IPS DF 6.9 (cell line): ENCODE measurements at places on chromosomes 6 and 20.
A peak's percentile ranks its signal among the peaks of the same experiment; 100 is the strongest.

GRCh38 chr20:1417273-1417672, 24.4 kb upstream of the FKBP1A start:
- DNase-seq: no peak

DNA sequence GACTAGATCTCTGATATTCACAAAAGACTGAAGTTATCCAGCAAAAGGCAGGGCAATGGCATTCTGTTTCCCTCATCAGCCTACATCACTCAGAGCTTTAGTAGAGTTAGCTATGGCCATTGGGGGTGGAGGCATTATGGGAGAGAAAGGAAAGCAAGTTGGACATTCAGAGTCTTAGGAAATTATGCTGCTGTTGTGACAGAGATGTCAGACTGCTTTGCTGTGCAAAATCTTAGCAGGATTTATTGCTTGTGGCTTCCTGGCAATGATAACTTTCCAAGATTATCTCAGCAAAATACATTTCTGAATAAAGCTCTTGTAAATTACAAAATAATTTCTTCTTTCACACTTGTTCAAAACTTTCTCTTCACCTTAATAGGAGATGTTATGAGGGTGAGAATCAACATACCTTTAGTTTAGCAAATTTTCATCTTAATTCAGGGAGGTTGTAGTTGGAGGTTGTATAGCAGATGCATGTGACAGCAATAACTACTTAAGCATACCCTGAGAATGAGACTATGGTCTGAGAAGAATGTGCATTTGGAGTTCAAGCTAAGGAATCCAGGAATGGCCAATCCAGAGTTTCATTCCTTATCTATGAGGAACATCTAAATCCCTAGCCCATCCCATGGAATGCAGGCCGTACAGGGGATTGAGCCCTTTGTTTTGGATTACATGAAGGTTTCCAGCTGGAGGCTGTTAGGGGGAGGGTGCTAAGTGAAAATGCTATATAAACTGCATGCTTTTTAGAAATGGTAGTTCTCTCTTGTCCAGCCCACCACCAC, 179.8 kb downstream of the HAO1 start:
- no peak for DNase-seq

DNA sequence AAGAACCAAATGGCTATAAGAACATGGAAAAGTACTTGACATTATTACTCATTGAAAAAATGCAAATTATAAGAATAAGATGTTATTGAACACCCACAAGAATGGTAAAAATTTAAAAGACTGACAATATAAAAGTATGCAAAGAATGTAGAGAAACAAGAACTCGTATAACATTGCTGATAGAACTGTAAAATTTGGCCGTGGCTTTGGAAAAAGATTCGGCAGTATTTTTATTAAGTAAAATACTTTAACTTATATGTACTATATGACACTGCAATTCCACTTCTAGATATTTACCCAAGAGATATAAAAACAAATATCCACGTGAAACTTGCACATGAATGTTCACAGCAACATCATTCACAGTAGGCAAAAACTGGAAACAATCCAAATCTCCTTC, 239.2 kb downstream of the TPBG start:
- DNase-seq: no peak

- no peak for DNase-seq
These were observed 291.7 kb downstream of the SLC35F1 start for GRCh38 chr6:118198746-118199145.

DNA sequence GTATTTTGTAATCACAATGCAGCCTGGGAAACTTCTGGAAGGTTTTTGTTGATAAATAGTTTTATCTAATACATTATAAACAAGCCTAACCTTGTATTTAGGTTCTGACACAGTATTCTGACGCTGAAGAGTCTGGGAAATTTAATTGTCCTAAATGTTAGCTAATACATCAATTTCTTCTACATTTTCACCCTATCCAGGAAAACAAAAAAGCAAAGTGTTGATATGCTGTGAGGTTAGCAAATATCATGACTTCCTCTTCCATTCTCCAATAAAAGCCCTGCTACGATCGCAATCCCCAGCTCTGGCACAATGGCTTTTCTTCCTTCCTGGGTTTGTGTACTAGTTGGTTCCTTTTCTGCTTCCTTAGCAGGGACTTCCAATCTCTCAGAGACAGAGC, at the start of gene C6orf58:
Gene C6orf58, plus strand, starts transcription at position 301 of the 400 bp plus-strand sequence. Its CDS starts 12 bp downstream, at position 313.
- DNase-seq: no peak

DNA sequence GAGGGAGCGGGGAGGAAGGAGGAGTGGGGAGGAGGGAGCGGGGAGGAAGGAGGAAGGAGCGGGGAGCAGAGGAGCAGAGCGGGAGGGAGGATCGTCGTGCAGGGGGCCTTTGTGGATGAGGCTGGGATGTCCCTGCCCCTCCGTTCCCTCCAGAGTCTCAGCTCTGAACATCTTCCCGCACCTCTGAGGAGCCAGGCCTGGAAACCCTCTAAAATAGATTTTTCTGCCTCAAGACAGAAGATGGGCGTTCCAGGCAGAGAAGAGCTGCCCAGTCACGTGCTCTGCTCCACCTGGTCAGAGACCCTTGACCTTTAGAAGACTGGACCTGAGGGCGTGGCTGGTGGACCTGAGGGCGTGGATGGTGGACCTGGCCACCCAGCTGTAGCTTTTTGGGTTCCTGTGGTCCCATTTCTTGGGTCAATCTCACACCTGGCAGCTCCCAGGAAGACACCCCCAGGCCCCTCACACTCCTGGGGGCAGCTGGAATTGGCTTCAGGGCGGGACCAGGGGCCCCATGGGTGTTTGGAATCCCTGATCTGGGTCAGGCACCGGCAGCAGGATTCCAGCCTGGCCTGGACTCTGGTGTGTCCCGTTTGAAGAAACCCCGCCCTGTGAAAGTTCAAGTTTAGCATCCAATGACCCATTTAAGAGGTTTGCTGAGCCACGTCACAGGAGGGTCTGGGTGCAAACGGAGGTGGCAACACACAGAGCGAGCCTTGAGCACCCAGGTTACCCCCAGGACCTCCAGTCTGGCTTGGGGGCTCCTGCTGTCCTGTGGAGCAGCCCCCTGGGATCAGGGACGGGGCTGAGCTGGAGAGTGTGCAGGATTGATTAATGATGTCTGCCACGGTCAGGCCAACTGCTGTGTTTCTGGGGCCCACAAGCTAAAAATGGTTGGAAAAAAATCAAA, 96.9 kb upstream of the BHLHE23 start:
- DNase-seq: no peak

GRCh38 chr20:59835057-59835447, 98.4 kb downstream of the SYCP2 start:
- no peak for DNase-seq

- DNase-seq: no peak
These were observed 24.8 kb upstream of the FOXQ1 start for GRCh38 chr6:1287103-1287591.

DNA sequence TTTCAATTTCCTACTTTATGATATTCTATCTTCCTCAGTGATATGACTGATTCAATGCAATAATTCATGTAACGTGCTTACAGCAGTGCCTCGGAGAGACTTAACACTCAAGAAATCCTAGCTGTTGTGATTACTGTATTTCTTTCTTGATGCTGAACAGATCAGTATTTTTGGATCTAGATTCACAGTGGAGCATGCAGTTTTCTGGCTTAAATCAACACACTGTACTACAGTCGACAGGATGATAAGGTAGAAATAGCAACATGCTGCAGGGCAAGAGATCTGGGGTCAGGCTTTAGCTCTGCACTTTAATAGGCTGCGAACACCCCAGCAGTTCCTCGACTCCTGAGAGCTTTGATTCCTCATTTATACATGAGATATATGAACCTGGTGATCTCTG, 161.0 kb downstream of the AIG1 start:
- no peak for DNase-seq

DNA sequence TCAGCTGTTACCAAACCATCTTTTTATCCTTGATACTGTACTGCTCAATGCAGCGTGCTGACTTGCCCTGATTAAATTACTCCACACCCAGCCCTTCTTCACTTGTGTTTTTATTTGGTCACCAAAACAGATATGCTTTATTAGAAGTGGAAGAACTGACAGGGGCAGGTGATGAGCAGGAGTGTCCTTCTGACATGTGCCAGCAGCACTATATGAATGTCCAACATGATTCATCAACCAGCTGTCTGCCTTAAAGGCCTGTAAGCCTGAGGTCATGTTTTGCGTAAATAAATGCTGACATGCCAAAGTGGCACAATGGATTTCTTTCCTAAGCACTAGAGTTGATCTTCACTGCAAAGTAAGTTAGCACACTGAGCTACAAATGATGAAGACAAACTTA, 15.4 kb downstream of the POPDC3 start:
- no peak for DNase-seq

- DNase-seq: no peak
These were observed 96.3 kb downstream of the PHF3 start for GRCh38 chr6:63731930-63732329.

DNA sequence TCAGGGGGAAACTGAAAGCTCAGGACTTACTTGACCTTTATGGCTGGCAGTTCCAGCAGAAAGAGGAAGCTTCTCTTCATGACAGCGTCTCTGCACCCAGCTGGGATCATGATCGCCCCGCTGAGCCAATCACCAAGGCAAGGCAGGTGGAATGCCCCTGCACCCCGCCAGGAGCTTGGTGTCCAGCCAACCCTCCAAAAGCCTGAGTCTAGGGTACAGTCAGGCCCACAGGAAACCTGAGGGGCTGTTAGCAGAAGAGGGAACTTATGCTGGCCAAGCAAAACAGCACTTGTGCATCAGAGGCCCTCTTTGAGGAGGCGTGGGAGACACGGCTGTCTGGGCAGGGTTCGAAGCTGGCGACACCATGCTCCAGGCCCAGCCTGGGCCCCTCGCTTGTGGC, 188.3 kb upstream of the GMDS start:
- no peak for DNase-seq

- peak; percentile 77 for DNase-seq
These were observed 119.1 kb downstream of the DHX35 start for GRCh38 chr20:39081255-39081654.

DNA sequence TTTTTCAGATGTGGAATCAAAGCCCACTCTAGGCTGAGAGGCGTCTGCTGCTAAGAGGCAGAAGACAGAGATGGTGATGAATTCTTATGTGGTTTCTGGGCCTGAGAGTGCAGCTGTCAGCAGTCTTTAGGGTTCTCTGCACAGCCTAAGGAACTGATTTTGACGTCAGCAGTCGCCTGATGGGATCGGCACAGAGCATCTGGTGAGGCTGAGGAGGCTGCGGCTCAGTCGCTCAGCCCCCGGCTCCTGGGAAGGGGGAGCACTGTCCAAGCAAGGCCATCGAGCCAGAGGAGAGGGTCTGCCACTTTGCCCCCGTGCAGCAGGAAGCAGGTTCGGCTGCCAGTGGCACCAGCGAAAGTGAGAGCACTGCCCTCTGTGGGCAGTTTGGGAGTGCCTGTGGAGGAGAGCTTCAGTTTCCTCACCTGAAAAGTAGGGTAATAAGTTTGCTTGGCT, 92.5 kb downstream of the TCP11 start:
- no peak for DNase-seq

GRCh38 chr20:25277941-25278521, 30.1 kb downstream of the PYGB start:
- DNase-seq: no peak

GRCh38 chr20:29497261-29497671, 1760.2 kb upstream of the DEFB115 start:
- DNase-seq: no peak

- no peak for DNase-seq
These were observed 31.4 kb upstream of the TASP1 start for GRCh38 chr20:13670160-13670559.

- no peak for DNase-seq
These were observed 18.9 kb downstream of the WRNIP1 start for GRCh38 chr6:2784061-2784460.

GRCh38 chr20:17172836-17173516, 53.9 kb upstream of the PCSK2 start:
- no peak for DNase-seq

DNA sequence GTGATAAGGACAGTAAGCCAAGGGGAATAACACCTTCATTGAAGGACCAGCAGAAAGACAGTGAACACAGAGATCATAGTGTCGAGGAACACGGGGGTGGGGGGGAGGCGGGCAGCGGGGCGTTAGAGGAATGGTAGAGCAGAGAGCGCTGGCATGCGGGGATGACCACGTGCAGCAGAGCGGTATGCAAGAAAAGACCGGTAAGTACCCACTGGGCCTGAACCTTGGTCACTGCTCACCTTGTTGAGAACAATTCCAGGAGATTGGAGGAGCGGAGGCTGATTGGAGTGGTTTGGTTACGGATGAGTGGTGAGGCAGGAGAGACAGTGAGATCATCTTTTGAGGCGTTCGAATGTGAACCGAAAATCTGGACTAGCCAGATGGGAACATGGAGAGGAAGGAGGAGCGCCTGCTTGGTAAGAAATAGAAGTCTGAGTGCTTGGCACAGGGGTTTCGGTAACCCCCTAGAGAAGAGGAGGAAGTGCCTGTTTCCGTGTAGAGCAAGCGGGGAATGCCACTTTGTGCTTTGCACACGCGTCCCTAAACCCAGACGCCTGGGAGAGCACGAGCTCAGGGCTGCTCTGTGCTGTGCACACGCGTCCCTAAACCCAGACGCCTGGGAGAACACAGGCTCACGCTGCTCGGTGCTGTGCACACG, 70.0 kb downstream of the FAM120B start:
- no peak for DNase-seq

GRCh38 chr6:132348231-132348630, 53.0 kb downstream of the MOXD1 start:
- DNase-seq: no peak

DNA sequence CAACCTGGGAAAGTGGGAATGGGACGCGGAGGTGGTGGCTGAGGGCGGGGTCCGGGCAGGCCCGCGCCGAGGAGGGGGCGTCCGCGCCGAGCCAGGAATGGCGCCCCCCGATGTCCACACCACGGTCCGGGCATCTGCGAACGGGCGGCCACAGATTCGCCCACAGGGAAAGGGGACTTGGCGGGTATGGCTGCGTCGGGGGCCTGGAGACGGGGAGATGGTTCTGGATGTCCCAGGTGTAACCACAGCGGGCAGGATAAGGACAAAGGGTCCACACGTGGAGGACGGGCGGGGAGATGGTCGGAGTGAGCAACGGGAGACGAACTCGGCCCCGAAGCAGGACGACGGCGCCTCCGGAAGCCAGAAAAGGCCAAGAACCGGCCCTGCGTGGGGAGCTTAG, 124.6 kb downstream of the WDR27 start:
- DNase-seq: no peak

DNA sequence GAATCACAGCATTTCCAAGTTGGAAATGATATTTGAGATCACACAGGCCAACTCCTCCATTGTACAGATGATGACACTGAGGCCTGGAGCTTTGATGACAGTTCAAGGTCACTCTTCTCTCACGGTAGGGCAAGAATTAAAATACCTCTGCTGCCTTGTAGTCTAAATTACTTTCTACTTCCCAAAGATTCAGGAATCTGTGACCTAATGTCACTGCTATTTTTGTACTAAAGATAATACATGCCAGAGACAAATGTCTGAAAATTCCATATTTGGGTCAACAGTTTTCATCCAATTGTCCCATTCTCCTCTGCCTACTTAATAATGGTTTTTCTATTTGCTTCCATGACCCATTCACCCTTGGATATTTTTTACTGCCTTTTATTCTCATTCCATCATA, 160.0 kb downstream of the SOD2 start:
- DNase-seq: no peak
